Spinal cord (tissue), 10 donors: ENCODE measurements at places on chromosomes 11 and 22.

- DNase-seq, result no peak
Observed at GRCh38 chr11:80186692-80187091, 745.9 kb upstream of the TENM4 start.

DNA sequence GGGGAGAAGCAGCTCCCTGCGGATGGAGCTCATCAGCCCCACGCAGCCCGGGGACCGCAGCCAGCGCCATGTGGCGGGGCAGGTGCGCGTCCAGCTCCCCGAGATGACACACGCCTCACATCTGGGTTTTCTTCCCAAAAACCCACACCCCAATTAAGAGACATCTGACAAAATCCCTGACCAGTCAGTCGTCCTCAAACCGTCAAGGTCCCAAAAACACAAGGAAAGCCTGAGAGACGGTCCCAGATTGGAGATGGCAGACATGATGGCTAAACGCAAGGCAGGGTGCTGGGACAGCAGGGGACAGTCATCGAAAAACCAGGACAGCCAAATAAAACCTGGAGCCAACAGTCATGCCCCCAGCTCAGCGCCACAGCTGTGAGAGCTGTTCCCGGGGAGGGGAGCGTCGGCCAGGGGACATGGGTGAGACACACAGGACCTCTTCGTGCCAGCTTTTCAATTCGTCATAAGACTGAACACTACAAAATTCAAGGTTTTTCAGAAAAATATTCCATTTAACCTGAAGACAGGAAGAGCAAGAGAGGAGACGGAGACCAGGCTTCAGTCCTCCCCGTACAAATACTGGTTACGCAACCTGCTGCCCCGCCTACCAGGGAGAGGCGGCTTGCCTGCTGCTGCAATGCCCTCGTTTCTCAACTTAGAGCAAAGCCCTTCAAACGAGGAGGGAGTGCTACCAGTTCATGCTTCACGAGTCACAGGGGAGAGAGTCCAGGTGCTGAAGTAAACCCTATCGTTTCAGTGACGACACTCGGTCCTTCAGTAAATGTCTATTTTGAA, 10.5 kb downstream of the TOLLIP start:
- DNase-seq, result no peak

DNA sequence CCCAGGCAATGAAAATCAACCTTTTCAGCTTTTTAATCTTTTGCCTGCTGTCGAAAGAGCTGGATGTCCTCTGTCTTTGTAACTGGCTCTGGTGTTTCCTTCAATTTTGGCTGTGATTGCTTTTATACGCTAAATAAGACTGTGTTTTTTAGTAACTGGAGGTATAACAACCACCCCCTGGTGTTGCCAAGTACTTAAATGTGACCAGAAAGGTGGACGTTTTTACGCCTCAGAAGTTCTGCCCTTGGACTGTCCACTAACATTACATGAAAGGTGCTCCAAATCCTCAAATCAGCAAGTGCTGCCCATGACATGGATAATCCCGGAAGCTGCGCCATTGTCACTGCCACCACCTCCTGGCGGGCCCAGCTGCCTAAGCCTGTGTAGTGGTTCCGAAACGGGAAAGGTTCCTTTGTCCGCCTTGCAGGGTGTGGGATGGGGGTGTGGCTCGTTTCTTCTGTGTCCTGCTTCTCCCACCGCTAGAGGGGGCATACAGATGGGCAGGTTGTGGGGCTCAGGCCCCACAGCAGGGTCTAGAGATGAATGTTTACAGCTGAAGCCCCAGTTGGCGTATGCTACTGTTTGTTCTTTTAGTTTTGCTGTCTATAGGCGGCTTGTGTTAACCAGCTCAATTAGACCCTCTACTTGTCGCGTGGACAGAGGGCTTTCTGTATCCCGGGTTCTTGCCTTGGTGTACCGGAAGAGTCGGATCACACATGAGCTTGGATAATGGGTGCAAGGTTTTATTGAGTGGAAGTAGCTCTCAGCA, 82.2 kb upstream of the SEPTIN5 start:
- no peak for DNase-seq

DNA sequence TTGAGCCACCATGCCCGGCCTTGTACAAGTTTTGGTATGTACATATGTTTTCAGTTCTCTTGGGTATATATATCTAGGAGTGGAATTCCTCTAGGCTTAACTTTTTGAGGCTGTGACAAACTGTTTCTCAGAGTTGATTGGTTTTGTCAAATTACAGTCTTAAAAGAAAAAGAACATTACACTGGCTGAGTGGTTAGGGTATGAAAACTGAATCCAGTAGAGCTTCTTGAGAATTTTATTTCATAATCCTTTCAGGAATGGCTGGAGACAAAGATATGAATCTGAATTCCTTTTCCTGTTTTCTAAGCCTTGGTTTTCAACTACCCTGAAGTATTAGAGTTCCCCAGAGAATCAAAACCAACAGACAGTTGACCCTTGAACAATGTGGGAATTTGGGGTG, 6.5 kb downstream of the METTL15 start:
- no peak for DNase-seq

- DNase-seq, result no peak
Observed at GRCh38 chr22:28743852-28744251, 2.0 kb downstream of the HSCB start.

DNA sequence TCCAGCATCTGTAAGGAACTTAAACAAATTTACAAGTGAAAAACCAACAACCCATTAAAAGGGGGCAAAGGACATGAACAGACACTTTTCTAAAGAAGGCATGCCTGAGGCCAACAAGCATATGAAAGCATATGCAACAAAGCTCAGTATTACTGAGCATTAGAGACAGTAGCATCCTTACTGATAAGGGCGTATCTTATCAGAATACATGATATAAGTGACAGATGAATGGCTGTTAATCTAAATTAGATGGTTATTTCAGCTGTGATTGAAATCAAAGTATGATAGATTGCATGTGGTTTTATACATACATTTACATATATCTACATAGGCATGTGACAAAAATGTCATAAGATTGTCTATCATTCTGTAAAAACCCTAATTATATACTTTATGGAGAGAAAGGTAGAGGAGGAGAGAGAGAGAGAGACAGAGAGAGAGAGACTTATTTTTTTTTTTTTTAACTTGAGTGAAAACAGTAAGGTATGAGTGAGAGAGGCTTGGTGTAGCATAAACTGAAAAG, 1240.7 kb downstream of the FAM181B start:
- DNase-seq, result no peak

- no peak for DNase-seq
Observed at GRCh38 chr11:81899156-81899555, 834.5 kb downstream of the FAM181B start.

GRCh38 chr11:63923319-63923718, 6.4 kb upstream of the RCOR2 start:
- DNase-seq, result no peak

DNA sequence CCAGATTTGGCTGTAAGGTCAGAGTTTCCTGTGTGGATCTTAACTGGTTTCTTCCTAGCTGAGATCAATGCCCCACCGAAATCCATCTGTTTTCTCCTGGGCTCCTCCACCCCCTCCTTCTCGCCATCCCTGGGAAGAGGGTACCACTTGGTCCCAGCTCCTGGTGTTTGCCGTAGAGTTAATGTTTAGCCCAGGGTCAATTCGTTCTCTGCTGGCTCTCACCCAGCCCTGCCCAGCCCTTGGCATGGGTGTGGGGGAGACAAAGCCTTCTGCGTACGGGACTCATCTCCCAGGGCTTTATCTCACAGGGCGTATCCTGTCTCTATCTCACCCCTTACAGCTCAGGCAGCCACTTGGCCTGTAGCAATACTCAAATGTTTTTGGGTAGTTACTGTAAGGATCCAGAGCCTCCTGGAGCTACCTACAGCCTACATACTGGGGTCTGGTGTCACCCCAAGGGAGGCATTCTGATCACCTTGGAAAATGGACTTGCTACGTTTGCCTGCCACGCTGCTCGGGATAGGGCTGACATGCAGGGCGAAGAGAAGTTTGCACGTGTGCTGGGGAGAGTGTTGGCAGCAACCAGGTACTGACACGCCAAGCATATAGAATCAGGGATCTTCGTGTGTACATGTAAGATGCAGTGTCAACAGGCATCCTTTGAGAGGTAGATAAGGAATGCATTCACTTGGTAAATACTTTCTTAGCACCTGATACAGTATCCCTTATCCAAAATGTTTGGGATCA, 66.1 kb downstream of the SCN3B start:
- DNase-seq, result no peak

GRCh38 chr11:77173494-77173893, 45.4 kb downstream of the MYO7A start:
- DNase-seq, result no peak

GRCh38 chr11:72222106-72222891, 2.3 kb upstream of the INPPL1 start:
- DNase-seq, result no peak

GRCh38 chr22:23581260-23581650, 1.2 kb upstream of the IGLL1 start:
- DNase-seq, result no peak

DNA sequence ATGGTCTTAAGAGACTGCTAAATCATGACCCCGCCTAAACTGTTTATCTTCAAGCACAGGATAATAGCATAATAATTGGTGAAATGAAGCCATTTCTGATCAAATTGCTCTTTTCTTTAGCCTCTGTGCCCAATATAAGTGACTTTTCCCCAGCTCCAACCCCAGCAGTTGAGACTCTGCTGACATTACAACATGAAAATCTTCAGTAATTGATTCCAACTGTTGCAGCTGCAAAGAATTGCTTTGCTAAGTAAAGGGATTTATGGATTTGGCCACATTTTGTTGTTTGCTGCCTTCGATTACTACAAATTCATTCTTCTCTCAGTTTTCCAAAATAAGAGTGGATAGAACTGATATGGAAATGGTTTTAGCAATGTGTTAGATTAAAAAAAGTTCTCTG, 576.7 kb upstream of the LRRC4C start:
- no peak for DNase-seq

- no peak for DNase-seq
Observed at GRCh38 chr11:118620529-118621070, 13.2 kb downstream of the PHLDB1 start.

GRCh38 chr22:35330258-35330861, 30.7 kb downstream of the TOM1 start:
- no peak for DNase-seq

DNA sequence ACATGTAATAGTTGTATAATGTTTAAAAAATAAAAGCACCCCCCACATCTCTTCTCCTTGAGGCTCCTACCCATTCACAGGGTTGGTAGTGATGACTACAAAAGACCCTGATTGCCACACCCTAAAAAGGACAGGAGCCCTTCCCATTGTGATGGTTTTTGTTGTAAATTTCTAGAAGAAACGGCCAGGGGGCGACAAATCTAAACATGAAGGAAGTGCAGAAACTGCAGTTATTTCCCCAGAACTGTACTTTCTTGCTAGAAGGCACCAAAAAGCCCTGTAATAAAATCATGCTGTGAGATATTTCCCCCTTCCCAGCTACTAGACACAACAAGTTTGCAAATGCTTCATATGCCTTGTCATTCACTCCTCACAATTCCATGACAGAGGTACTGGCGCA, 10.8 kb downstream of the PRR5L start:
- DNase-seq, result no peak

DNA sequence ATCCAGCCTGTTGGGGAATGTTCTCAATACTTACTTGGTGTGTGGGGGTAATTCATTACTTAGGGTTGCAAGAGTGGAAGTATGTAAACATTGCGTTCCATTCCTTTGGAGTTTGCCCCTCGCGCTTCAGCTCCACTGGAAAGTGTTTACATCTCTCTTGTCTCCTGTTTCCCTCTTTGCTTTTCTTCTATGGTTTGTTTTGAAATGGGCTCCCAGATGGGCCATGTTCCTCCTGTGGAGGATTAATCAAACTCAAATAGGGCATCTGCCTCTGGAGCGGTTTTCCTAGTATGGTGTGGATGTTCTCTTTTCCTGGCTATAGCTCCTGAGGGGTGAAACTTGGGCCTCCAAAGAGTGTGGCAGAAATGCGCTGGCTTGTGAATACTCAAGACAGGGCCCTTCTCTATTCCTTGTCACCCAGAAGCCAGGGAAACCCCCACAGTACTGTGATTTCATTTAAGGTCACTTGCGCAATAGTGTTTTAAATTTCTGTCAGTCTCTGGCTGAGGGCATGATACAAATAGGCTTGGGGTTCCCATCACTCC, 51.9 kb downstream of the CD44 start:
- DNase-seq, result no peak

- no peak for DNase-seq
Observed at GRCh38 chr11:102006835-102007566, 40.2 kb upstream of the CFAP300 start.

- no peak for DNase-seq
Observed at GRCh38 chr11:108393046-108393445, 74.3 kb downstream of the C11orf65 start.

DNA sequence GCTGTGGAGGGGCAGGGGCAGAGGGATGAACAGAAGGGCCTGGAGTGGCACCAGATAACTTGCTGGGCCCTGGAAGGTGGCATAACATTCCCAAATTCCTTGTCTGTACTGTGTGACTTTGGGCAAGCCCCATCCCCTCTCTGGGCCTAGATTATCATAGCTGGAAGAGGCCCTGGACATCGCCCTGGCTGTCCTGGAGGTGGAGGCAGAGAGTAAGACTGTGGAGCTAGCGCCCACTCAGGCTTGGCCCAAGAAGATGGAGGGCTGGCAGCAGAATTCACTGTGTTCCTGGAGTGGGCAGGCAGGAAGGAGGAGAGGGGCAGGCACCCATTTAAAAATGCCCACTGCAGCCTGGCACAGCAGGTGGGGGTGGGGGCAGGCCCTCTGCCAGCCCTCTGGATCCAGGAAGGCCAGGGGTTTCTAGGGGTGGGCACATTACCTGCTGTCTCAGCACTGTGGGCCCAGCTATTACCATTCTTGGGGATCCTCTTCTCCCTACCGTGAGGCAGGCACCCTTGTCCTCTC, 22.6 kb downstream of the ARHGEF17 start:
- no peak for DNase-seq

GRCh38 chr11:96332126-96332771, 10.7 kb downstream of the MAML2 start:
- no peak for DNase-seq

DNA sequence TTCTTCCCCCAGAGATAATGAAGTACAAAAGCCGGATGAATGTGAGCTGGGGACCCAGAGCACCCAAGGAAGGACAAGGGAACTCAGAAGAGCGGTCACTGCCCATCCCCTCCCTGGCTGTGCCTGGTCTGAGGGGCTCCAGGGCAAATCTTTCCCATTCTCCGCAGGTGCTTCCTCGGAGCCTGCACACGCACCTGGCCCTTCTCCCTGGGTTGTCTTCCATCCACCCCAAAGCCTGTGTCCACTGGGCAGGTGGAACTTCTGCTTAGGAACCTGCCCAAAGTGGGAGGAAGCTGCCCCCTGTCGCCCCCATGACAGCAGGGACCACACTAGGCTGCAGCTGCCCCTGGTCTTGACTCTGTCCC, 121.0 kb upstream of the FGF3 start:
- DNase-seq, result no peak
